GM23248 (cell line): ENCODE measurements at places on chromosomes 4 and X.

DNA sequence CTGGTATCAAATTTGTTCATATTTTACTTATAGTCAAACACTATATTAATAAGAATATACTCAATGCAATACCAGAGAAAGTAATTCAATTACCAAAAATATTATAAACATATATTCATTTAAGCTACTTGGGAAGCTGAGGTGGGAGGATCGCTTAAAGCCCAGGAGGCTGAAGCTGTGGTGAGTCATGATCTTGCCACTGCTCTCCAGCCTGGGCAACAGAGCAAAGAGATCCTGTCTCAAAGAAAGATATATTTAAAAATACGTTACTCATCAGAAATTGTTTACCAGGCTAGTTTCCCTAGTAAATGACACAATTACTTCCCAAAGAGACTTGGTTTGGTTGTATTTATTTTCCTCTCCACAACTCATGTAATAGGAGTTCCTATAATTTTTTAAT is 433.6 kb downstream of the GASK1B start:
- peak; percentile 3 for DNase-seq

GRCh38 chr4:14177987-14178386 is 550.5 kb upstream of the BOD1L1 start:
- DNase-seq: no peak

- peak; percentile 90 for DNase-seq
Observed at GRCh38 chr4:111027526-111027925, 404.6 kb upstream of the PITX2 start.

DNA sequence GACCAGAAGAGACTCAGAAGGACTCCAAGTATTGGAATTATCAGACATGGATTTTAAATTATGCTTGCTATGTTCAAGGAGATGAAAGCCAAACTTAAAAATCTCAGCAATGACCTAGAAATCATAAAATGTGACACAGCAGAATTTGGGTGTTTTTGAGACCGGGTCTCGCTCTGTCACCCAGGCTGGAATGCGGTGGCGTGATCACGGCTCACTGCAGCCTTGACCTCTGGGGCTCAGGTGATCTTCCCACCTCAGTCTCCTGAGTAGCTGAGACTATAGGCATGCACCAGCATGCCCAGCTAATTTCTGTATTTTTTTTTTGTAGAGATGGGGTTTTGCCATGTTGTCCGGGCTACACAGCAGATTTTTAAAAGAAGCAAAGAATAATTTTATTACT is 12.7 kb downstream of the TAB3 start:
- DNase-seq: no peak

DNA sequence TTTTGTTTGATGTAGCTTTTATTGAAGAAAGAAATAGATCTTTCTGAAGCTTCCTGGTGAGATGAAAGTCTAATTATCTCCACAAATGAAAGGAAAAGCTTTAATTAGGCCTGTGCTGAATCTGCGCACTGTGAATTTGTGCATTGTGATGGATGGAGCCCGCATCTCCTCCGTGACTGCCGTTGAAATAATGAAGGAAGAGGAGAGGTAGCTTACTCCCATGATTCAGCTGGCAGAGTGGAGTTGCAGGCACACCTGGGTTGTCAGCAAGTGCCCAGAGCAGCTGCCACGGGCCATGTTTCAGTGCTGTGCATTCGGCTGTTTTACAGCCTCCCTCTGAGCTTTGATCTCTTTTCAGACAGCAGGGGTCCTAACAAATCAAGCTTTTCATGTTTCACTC is 735.3 kb upstream of the TENM3 start:
- no peak for DNase-seq

- peak; percentile 64 for DNase-seq
Observed at GRCh38 chrX:68732906-68733493, 85.5 kb downstream of the STARD8 start.

- no peak for DNase-seq
Observed at GRCh38 chr4:97317671-97318070, 825.6 kb downstream of the STPG2 start.

GRCh38 chr4:184693056-184693455 is 40.8 kb downstream of the CENPU start:
- no peak for DNase-seq

GRCh38 chr4:104128850-104129213 is 365.9 kb downstream of the CXXC4 start:
- no peak for DNase-seq

- no peak for DNase-seq
Observed at GRCh38 chrX:108264376-108264775, 172.8 kb downstream of the ATG4A start.

- peak; percentile 22 for DNase-seq
Observed at GRCh38 chr4:151729731-151730559, 30.9 kb downstream of the GATB start.

- DNase-seq: no peak
Observed at GRCh38 chr4:113524505-113525186, 236.9 kb downstream of the CAMK2D start.

DNA sequence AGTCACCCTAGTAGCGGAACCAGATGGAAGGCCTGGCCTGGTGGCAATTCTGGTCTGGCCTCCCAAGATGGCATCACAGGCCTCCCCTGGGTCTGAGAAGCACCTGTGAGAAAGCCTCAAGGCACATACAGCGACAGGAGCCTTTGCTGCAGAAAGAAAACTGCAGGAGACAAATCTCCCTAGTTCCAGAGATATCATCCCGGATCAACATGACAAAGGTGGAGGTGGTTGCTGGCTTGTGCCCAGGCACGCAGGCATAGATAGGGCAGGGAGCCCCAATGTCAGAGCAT is 93.6 kb downstream of the BCOR start:
- DNase-seq: no peak

GRCh38 chrX:50448565-50448964 is 22.1 kb downstream of the DGKK start:
- peak; percentile 22 for DNase-seq

DNA sequence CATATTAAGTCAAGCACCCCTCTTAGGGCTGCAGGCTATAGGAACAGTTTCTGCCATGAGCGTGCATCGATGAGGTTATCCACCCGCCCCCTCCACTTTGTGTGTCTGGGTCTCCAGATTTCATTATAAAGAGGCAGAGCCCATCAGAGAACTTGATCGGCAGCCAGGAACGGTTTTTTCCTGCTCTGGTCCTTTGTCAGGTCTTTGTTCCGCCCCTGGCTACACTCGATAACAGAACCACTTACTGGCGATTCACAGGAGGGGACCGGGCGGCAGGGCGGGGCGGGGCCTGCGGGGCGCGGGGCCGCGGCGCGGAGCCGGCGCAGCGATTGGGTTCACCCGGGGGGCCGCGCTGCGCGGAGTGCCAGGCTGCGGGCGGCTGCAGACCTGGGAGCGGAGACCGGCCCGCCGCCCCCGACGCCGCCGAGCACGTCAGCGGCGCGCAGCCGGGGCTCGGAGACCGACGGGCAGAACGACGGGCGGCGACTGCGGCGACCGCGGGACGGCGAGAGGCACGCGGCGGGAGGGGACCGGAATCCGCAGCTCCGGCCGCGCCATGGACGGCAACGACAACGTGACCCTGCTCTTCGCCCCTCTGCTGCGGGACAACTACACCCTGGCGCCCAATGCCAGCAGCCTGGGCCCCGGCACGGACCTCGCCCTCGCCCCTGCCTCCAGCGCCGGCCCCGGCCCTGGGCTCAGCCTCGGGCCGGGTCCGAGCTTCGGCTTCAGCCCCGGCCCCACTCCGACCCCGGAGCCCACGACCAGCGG is at the start of gene SLC10A4:
TSS of gene SLC10A4 (plus strand) at position 338 of the 771 bp plus-strand sequence. CDS start at position 557, 219 bp downstream.
- DNase-seq: peak; percentile 15

DNA sequence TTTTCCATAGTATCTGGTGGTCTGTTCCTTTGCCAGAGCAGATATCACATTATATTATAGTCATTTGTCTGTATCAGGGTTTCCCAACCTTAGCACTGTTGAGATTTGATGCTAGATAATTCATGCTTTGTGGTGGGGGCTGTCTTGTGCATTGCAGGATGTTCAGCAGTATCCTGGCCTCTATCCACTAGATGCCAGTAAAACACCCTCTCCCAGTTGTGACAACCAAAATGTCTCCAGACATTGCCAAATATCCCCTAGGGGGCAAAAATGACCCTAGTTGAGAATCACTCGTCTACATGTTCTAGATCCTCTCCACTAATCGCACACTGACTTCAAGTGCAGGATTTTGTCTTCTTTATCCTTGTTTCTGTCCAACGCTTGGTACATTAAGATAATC is 160.8 kb downstream of the FANCB start:
- no peak for DNase-seq

- no peak for DNase-seq
Observed at GRCh38 chr4:187065396-187065795, 341.7 kb upstream of the FAT1 start.

DNA sequence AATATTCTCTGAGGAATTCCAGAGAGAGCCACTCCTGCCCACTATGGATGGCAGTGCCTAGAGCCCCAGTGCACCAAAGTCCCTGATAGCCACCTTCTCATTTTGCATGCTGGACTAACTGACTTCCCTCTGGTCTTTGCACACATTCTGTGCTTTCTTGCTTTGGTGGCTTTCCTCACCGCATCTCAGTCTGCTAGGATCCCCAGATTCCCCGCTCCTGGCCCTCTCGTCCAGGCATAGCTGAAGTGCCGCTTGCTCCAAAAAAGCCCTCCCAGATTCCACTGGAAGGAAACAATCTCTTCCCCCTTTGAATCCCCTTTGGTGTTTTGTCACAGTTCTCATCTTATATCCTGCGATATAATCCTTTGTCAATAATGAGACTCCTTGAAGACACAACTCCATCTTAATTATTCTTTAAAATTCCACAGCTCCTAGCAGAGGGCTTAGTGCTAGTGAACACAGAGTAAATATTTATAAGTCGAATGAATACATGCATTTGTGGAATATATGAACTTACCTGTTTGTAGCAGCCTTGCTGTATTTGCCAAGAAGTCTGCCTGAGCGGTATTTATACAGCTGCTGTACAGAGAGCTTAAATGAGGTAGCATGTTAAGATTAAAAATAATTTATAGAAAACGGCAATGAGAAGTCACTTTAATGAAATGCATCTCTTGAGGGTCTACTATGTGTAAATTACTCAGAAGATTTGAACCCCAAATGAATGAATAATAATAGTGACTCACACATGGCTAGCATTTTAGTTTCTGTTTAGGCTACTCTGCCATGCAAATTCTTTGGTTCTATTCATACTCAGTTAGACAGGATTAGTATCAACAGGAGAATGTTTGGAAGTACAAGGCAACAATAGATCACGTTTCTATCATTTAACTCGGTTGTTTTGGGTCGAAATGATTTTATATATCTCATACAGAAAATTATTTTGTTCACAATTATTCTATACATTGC is 421.9 kb upstream of the TENM3 start:
- DNase-seq: peak; percentile 10

DNA sequence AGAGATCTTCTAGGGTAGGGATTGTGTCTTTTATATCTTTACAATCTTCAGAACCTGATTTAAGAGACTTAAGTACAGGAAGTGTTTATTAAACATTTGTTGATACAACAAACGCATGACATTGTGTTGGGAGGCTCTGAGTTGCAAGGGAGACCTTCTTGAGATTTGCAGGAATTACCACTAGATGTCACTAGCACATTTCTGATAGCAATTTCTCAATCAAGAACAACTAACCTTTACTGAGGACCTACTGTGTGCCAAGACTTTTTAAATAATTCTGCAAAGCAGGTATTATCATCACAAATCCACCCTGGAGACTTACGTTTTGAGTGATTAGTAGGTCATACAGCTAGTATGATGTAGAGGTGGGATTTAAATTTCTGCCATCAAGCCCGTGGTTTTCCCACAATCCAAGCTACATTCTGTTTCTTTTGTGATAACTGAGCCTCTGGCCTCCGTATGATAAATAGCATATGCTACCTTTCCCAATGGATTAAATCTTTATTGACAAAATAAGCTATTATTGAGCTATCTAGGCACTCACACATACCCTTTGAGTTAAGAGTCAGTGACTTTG is 986.0 kb downstream of the CCSER1 start:
- DNase-seq: peak; percentile 20

GRCh38 chr4:78770091-78770642 is 6.0 kb upstream of the BMP2K start:
- DNase-seq: no peak

GRCh38 chr4:76384052-76384451 is 36.9 kb downstream of the CCDC158 start:
- no peak for DNase-seq

DNA sequence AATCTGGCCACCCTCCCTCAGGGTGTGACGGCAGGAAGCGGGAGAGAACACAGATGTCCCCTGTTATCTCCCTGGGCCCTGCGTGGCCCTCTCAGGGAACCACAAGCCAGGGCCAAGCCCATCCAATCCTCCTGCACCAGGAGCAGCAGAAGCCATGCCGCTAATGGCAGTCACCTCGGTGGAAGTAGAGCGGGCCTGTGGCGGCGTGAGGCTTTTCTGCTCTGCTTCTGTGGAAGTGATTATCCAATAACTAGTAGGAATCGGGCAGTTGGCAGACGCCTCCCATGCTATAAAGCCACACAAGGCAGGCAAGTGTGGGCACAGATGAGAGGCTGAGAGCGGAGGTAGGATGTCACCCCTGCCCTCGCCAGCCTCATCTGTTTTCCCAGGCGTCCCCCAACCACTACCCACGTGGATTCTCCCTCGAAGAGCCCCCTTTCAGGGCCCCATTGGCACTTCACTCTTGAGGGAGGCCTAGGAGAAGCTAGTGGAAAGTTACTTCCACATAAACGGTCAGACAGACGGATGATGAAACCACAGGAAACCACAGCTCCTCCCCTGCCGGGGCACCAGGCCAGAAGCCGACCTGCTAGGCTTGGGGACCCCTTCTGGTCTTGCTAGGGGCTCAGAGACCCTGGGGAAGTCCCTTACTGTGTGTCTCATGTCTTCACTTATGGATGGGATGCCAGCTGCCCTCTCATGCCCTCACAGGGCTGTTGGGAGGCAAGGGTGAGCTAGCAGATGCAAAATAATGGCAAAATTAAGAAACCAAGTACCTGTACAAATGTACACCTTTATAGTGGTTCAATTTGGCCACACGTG is 18.8 kb upstream of the TMSB4X start:
- peak; percentile 72 for DNase-seq

GRCh38 chr4:25405453-25405852 is 28.4 kb downstream of the ANAPC4 start:
- no peak for DNase-seq

GRCh38 chrX:1480082-1480785 is 27.5 kb upstream of the ASMTL start:
- no peak for DNase-seq

GRCh38 chr4:162408309-162408708 is 244.5 kb upstream of the FSTL5 start:
- DNase-seq: no peak

GRCh38 chrX:103878466-103879122 is 46.5 kb upstream of the RAB9B start:
- DNase-seq: peak; percentile 75

GRCh38 chr4:125770814-125771398 is 456.2 kb downstream of the FAT4 start:
- DNase-seq: no peak

- DNase-seq: peak; percentile 51
Observed at GRCh38 chr4:94551643-94552564, 100.2 kb downstream of the PDLIM5 start.
